NCI-H2171 treated with DMSO at 0.1 percent for 48 hours (cell line): ENCODE measurements at places on chromosomes 1 and 21.
A peak's percentile ranks its signal among the peaks of the same experiment; 100 is the strongest.

GRCh38 chr1:34785875-34786470 is 5.0 kb downstream of the GJB3 start:
- DNase-seq: no peak

DNA sequence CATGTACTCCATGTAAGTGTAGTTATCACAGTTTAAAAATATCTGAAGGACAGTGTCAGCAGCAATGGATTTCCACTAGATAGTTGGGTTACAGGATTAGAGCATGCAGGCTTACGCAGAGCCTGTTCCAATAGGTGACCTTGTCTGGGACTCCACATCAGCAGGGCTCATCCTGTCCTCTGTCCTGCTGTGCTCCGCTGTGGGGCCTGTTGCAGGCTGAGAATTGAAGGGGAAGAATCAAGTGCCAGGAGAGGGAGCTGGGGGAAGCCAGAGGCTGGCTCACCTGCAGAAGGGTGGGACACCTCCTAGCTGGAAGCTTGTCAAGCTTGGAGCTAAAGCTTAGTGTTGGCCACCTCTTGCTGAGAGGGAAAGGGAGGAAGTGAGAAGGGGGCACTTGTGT is 62.8 kb downstream of the XCL2 start:
- DNase-seq: no peak

- DNase-seq: no peak
These were observed 62.2 kb upstream of the PAX7 start for GRCh38 chr1:18568489-18568888.

GRCh38 chr1:59292562-59292961 is 4.3 kb upstream of the FGGY start:
- no peak for DNase-seq

GRCh38 chr1:62800825-62801306 is 16.9 kb downstream of the ATG4C start:
- peak; percentile 10 for DNase-seq

DNA sequence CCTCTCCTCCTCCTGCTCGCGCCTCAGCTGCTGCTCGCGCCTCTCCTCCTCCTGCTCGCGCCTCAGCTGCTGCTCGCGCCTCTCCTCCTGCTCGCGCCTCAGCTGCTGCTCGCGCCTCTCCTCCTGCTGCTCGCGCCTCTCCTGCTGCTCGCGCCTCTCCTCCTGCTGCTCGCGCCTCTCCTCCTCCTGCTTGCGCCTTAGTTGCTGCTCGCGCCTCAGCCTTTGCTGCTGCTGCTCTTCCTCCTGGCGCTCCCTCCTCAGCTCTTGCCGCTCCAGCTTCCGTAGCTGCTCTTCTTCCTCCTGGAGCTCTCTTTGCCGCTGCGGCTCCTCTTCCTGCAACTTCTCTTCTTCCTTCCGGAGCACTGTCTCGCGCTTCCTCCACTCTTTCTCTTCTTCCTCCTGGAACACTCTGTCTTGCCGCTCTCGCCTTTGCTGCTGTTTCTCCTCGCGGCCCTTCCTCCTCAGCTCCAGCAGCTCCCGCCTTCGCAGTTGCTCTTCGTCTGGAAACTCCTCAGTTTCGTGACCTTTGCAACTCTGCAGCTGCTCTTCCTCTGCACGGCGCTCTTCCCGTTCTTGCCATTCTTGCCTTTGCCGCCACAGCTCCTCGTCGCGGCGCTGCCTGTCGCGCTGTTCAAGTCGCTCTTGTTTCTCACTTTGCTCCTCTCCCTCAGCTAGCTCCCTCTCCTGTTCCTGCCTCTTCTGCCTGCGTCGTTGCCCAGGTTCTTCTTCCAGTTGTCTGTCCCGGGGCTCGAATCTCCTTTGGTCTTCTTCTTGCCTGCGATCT is 3.0 kb downstream of the TCHH start:
- peak; percentile 68 for DNase-seq

GRCh38 chr1:42258218-42258617 is 76.8 kb downstream of the FOXJ3 start:
- no peak for DNase-seq

DNA sequence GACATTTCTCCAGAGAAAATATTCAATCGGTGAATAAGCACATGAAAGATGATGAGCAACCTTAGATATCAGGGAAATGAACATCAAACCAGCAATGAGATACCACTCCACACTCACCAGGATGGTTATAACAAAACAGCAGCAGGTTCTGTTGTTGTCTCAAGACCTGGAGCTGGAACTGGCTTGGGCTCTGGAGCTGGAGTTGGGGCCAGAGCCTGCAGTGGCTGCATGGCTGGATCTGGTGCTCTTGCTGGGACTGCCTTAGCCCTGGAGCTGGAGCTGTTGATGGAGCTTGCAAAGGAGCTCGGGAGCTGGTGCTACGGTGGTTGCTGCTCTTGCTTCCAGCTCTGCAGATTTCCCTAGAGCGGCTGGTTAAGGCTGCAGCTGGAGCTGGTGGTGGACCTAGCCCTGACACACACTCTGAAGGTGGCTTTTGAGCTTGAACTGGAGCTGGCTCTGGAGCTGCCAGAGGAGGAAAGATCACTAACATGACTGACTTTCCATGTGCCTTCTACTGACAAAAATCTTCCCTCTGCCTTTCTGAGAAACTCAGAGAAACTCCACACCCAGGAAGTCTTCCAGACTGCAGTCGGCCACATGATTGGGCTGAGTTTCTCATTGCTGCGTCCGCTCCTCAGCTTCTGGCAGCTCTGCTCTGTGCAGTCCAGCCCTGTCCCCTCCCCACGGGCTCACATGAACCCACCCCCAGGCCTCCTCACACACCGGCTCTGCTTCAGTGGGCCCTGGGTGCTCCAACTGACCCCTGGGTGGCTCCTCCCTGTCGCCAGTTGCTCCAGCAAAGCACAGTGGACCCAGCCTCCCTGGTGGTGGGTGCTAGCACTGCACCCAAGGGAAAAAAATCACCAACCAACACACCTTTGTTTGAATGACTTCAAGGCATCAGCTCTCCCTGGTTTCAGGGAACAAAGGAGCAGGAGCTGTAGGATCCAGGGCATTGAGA is 139.1 kb upstream of the FMN2 start:
- DNase-seq: no peak

DNA sequence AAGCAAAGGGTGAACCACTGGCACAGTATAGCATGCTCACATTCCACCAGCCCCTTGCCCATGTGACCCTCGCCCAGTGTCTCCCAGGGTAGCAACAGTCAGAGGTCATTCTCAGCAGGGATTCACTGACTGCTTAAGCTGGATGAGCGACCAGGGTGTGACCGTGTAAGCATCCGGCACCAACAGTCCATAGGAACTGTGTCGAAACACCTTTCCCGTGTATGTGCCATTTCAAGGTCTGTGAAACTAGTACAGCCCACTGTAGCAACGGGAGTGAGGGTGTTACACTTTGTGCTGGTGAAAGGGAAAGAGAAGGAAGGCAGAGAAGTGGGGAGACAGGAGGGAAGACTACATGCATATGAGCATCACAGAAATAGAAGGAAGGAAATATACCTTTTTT is 10.8 kb downstream of the PIK3C2B start:
- DNase-seq: no peak

DNA sequence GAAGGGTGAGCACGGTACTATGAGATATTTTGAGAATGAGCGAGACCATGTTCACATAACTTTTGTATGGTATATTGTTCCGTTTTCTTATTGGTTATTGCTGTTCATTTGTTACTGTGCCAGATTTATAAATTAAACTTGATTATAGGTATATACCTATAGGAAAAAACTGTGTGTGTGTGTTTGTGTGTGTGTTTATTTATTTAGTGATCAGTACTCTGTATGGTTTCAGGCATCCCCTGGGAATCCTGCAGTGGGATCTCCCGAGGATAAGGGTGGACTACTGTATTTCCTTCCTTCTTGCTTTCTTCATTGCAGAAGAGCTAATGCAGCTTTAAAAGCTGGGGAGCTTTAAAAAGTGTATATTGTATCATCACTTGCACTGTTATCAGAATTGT is 8.0 kb upstream of the ASH1L start:
- DNase-seq: no peak

DNA sequence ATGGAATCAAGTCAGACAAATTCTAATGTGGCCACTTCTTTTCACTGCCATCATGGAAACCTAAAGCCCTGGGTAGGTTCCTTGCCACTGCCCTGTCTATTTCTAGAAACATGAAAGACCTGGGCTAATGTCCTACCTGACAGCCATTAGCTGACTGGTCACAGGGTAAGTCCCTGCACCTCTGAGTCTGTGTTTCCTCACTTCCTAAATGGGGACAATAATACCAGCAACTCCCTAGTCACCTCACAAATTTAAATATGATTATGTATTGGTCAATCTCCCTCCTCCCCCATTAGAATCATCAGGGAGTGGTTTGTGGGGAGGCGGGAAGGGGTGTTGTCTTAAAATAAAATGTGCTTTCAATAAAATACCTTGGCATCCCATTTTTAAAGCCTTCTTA is 2.2 kb downstream of the CREG1 start:
- no peak for DNase-seq

DNA sequence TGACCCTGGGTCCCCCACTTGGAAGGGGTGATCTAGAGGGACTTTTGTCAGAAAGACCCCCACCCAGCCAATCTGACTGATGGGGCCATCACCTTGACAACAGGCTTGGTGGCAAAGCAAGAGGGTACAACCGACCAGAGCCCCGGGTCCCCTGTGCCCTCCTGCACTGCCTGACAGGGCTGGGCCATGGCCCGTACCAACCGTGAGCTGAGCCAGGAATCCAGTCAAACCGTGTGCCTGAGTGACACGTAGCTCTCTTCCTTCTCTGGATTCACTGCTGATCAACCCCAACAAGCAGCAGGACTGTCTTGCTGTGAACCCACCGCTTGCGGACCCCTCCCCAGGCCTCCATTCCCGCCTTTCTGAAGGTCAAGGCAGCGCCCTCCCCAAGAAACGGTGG is 27.0 kb downstream of the PDE9A start:
- DNase-seq: no peak
